Effector memory CD4-positive, alpha-beta T cell (primary cell): ENCODE measurements at places on chromosomes 1 and 21.

DNA sequence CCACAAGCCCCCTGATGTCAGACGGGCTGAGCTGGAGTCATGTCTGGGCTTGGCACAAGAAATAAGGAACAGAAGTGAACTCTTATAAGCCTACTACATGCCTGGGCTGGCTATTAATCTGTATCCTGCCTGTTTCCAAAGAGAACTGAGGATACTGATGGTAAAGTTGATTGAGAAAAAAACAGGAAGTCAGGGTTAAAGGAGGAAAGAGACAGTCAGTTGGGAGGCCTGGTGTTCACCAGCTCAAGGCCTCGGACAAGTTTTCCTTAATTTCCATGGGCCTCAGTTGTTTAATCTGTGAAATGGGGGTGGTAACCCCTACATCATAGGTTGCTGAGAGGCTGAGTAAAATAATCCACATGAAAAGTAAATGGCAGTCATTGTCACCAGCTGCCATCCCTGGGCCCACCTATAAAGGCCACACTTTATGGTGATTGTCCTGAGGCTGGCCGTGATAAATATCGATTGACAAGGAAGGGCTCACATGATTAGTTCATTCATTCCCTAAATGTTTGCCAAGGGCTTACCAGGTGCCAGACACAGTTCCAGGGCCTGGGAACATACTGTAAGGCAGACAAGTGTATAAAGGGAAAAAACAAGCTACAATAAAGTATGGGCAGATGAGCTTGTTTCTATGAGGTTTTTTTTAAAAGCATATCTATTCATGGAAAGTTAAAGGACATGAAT lies 2.8 kb downstream of the ALDH4A1 start:
- DNase-seq = no peak

DNA sequence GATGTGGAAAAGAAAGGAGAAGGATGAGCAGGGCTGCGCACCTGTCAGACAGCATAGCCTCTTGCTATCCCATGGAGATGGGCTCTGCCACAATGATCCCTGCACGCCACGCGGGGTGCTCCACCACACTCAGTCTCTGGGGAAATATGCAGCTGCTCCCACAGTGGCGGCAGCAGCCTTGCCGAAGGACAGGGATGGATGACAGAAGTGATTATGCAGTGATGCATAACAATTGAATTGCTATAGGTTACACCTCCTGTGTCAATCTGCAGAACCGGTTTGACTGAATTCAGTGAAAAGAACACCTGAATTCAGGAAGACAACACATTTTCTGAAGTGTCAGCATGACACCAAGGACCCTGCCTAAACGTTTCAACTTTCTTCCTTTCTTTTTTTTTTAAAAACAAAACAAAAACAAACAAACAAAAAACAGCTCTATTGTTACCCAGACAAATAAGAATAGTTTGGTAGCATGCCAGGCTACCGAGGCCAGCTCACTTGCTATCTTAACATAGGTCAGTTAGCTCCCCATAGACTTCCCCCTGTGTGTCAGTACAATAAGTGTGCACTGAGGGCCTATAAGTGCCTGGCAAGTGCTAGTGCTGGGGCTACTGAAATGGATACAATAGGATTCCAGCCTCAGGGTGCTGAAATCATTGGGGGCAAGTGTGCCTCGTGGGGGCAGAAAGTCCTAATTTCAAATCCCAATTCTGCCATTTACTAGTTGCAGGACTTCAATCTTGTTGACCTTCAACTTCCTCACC lies 127.6 kb upstream of the LMO4 start:
- DNase-seq = no peak

DNA sequence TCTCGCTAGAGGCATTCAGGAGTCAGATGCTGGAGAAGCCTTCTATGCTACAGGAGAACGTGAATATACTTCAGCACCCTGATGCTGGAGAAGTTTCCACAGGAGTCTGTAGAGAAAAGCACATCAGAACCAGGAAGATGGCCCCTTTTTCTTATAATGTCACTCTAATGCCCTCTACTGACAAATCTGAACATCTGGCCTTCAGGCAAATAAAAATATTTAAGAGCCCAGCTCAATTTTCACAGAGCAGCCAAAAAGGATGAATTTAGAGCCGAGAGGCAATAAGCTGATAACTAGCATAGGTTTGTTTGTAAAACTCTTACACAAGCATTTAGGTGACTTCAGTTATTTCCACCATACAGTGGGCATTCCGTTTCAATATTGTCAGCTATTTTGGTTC lies 3.8 kb upstream of the RRP15 start:
- no peak for DNase-seq

GRCh38 chr1:2587071-2587859 lies 688 bp downstream of the PRXL2B start:
- DNase-seq = no peak

- no peak for DNase-seq
These were observed 17.2 kb downstream of the PPT1 start for GRCh38 chr1:40079774-40080400.

DNA sequence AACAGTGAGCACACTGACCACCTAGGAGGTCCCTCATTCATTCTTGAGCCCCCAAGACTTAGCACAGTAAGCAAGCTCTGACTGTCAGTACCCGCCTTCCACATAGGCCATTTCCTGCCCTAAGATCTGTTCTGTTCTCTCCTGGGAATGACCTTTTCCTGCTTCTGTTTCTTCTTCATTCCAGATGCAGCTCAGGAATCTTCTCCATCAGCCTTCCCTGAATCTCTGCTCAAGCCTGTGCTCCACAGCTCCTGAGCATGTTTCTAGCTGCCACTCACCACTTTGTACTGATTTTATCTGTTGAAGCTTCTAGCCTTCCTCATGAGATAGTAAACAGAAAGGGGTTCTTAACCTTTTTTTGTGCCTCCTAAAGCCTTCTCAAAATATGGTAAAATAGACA lies 56.6 kb downstream of the ZNF281 start:
- no peak for DNase-seq

GRCh38 chr1:236930503-236930902 lies 73.7 kb downstream of the MT1HL1 start:
- no peak for DNase-seq

GRCh38 chr1:26861286-26861701 lies 1.7 kb upstream of the SFN start:
- DNase-seq = no peak

DNA sequence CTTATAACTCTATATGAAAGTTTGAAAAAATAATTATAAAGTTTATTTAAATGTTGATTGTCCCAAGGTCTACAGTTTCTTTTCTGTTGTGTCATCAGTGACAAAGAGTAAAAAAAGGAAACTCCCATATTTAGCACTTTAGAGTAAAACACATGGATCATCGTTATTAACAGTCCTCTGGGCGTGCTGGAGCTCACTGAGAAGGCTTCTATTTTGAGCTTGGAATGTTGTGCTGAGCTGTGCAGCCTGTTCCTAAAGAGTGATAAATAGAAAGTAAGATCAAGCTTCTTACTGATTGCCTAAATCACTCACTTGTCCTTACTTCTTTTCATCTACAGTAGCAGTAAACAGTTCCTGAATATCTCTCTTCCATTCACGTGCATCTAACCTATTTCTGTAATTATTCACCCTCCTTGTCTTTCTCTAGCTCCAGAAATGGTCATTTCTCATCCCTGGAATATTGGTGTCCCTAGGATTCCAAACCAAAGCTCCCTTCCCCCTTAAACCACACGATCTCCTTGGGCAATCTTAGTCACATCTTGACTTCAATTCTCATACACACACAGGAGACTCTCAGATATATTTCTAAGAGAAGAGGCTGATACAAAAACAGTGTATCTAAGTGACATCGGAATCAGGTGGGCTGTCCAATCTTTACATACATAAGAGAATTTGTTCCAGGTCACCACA lies 11.9 kb downstream of the GBP5 start:
- no peak for DNase-seq

DNA sequence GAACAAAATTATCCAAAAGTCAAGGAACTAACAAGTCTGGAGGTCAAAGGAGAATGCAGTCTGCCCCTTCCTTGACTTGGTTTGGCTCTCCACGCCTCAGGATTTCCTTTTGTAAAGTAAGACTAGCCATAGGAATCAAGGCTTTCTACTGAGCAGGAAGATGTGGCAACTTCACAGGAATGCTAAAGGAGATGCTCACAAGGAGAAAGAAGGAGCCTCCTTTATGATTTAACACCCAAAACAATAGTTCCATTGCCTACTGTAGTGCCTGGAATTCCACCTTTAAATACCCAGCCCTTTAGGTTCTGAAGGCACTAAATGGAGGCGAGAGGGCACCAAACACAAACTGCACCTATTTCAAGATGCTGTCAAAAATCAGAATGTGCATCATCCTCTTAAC lies 176.3 kb upstream of the NFIA start:
- no peak for DNase-seq

GRCh38 chr21:34284666-34285065 lies 79.1 kb upstream of the KCNE2 start:
- DNase-seq = no peak
